CD4-positive, alpha-beta T cell treated with Interleukin-12 subunit alpha and Interleukin-12 subunit beta, for 1 hour (primary cell): ENCODE measurements at places on chromosomes 2 and 18.

- no peak for DNase-seq
Measured at GRCh38 chr18:69002233-69002632, 204.4 kb downstream of the CCDC102B start.

DNA sequence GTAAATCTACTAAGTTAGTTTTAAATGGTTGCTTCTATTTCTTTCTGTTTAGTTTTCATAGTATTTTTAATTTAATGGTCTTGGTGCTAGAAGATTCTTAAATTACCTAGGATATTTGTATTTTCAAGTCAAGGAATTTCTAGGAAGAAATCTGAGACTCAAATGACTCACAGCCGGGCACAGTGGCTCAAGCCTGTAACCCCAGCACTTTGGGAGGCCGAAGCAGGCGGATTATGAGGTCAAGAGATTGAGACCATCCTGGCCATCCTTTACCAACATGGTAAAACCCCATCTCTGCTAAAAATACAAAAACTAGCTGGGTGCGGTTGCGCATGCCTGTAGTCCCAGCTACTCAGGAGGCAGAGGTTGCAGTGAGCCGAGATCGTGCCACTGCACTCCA is 95.5 kb downstream of the C2orf74 start:
- no peak for DNase-seq

GRCh38 chr18:73979742-73980141 is 167.9 kb downstream of the FBXO15 start:
- DNase-seq: no peak

DNA sequence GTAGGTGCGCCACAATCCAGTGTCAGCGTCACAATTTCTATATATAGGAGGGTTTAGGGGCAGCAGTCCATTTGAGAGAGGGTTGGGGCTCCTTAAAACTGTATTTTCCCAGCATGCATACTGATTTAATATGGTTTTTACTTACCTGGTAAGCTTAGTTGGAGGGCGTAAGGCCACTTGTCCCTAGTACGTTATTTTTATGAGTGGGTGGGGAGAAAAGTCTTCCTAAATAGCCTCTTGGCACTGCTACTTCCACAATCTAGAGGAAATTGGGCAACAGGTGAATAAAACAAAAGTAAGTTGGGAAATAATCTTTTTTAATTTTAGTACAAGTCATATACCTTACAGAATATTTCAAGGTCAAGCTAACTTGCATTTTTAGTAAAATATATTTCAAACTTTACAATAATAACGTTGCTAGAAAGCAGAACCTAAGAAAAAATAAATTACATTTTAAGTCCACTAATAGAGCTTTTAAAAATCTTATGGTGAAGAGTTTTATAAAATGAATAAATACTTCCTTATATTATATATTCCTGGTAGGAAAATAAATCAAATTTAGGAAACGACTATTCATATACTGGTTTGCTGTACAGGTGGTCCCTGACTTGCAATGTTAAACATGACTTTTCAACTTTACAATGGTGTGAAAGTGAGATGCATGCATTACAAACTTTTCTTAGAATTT is 20.9 kb downstream of the DHRS9 start:
- DNase-seq: no peak

GRCh38 chr18:53864770-53865169 is 359.7 kb downstream of the MBD2 start:
- no peak for DNase-seq
